ENCODE measurements at places on chromosomes 7 and 10. TPM values are rescaled to one million over a fixed set of nuclear protein-coding genes. Genes with fewer than 3 reads are reported as not detected.
A peak's percentile ranks its signal among the peaks of the same experiment; 100 is the strongest.

DNA sequence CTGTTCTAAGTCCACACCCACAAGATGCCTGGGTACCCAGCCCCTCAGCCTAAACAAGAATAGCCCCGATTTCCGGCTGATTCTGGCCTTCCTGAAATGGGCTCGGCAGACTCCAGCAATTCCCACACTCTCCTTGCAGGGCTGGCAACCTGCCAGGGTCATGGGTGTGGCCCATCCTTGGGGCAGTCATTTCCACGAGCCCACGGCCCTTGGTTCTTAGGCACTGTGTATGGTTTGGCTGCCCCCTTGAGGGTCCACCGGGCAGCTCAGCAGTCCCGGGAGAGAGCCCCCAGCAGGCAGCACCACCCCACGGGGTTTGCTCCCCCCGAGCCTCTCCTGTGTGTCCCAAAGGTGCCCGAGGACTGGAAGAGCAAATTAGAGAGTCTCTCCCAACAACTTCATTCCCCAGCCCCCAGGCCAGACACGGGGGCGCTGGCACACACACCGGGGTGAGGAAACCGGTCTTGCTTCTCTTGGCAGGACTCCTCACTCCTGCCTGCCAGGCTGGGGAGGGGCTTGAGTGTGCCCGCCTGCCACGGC is 142.2 kb downstream of the EMX2 start:
- H3K4me3 ChIP-seq: no peak overlapping the region
- H3K4me1 ChIP-seq: no peaks in the 10 kb centered on the region
- no peaks in the 10 kb centered on the region for H3K36me3 ChIP-seq
- no peak for DNase-seq
- no peak overlapping the region for H3K27ac ChIP-seq

Gene HACD1
- total RNA-seq: 9.3 TPM

GRCh38 chr10:16408379-16408778 is 28.4 kb upstream of the PTER start:
- H3K4me1 ChIP-seq: no peaks in the 10 kb centered on the region
- H3K4me3 ChIP-seq: no peak overlapping the region
- no peaks in the 10 kb centered on the region for H3K27me3 ChIP-seq
- DNase-seq: no peak
- no peaks in the 10 kb centered on the region for H3K36me3 ChIP-seq

DNA sequence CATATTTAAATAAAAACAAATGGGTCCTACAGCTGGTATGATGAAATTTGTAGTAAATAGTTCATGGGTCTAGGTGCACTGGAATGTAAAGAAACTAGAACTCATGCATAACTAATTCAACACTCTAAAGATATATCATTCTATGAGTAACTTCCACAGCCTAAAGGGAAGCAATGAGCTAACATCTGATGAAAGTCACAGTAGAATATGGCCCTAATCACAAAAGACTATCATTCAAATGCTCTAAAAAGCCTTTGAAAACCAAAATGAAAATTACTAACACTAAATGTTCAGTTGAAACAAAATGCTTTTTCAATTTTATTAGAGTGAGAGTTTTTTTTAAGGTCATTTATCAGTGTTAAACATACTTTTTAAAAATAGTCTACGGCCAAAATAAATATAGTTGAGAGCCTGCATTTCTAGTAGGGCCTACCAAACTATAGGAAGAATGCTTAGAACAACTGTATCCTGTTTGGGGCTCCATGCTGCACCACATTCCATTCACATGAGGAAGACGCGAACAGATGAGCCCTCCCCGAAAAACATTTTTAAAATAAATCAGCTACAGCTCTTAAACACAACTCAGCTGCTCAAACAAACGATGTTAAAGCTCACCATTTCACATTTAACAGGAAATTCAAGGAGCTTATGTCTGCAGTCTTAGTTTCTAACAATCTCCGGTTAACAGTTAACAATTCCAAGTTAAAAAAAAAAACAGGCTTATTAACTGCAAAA is 134.5 kb downstream of the NRBF2 start:
- H3K27me3 ChIP-seq: no peaks in the 10 kb centered on the region
- H3K27ac ChIP-seq: peak overlapping the region; percentile 93
- peaks cover 15% of the 10 kb centered on the region for H3K4me1 ChIP-seq
- no peaks in the 10 kb centered on the region for H3K36me3 ChIP-seq
- peak overlapping the region; percentile 60 for H3K4me3 ChIP-seq

DNA sequence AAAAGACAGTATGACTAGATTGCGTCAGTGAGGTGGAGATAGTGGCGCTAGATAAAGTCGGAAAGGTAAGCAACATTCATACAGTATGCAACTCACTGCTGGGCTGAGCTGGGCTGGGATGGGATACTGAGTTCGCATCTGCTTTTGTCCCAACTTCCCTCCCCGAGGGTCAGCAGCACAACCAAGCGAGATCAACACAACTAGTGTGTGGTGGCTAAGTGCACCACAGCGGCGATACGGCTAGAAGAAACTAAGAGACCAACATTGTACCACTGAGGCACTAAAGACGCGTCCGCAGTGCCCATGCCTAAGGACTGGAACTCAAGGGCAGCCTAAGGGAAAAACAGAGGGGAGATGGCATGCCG is 467 bp downstream of the EXOSC1 start:
- H3K27me3 ChIP-seq: no peaks in the 10 kb centered on the region
- peaks cover 52% of the 10 kb centered on the region for H3K4me1 ChIP-seq
- H3K27ac ChIP-seq: no peak overlapping the region
- DNase-seq: no peak
- peaks cover 19% of the 10 kb centered on the region for H3K36me3 ChIP-seq

GRCh38 chr10:70584366-70584765 is 18.2 kb downstream of the PRF1 start:
- DNase-seq: no peak
- H3K36me3 ChIP-seq: no peaks in the 10 kb centered on the region
- H3K4me3 ChIP-seq: no peak overlapping the region
- no peaks in the 10 kb centered on the region for H3K4me1 ChIP-seq
- no peaks in the 10 kb centered on the region for H3K27me3 ChIP-seq

Gene CXCL12
- total RNA-seq: 75.9 TPM

Gene MKI67
- total RNA-seq: 5.7 TPM

DNA sequence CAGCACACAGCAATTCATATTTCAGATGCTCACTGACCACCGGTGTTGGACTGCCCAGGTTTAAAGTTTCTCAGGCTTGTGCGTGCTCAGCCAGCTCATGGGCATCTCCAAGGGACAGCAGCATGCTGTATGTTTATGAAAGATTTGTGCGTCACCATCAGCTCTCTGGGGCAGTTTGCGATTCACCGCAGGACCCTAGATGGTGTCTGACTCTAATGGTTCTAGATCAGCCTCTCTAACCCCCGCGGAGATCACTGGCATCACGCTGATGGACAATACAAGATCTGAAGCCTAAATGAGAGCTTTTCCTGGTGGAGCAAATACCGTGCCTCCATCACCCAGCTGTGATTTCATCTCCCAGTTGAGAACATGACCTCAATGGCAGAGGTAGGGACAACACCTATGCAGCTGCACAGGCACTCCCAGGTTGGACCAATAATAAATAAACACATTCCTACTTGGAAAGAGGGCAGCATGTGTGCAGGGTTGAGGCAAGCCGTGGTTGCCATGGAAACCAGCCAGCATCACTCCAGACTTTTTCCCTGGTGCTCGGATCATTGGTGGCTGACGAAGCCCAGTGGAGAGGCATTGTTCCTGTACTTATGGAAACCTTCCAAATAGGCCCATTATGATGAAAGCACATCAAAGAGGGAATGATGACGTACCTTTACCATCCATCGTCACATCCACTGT is 253.6 kb downstream of the KCNMA1 start:
- H3K4me3 ChIP-seq: no peak overlapping the region
- DNase-seq: no peak
- H3K27ac ChIP-seq: no peak overlapping the region

Gene LBX1
- total RNA-seq: not detected

GRCh38 chr10:69402386-69402785 is 14.3 kb downstream of the TACR2 start:
- H3K4me3 ChIP-seq: no peak overlapping the region
- no peaks in the 10 kb centered on the region for H3K27me3 ChIP-seq
- H3K27ac ChIP-seq: peak overlapping the region; percentile 23
- H3K4me1 ChIP-seq: peaks cover 23% of the 10 kb centered on the region

Gene GBX1
- total RNA-seq: not detected

- H3K27ac ChIP-seq: peak overlapping the region; percentile 87
- H3K36me3 ChIP-seq: peaks cover 10% of the 10 kb centered on the region
- H3K27me3 ChIP-seq: no peaks in the 10 kb centered on the region
- H3K4me3 ChIP-seq: peak overlapping the region; percentile 75
- peaks cover 41% of the 10 kb centered on the region for H3K4me1 ChIP-seq
These were observed 880 bp downstream of the HERC4 start for GRCh38 chr10:68074031-68074774.

- H3K36me3 ChIP-seq: no peaks in the 10 kb centered on the region
- no peak overlapping the region for H3K4me3 ChIP-seq
- no peak overlapping the region for H3K27ac ChIP-seq
These were observed 47.3 kb upstream of the PCBD1 start for GRCh38 chr10:70935631-70936030.

Gene HYAL4
- not detected for total RNA-seq

Gene NEBL
- total RNA-seq: 34.5 TPM

Gene CALML3
- not detected for total RNA-seq

- DNase-seq: no peak
- no peaks in the 10 kb centered on the region for H3K27me3 ChIP-seq
- no peaks in the 10 kb centered on the region for H3K36me3 ChIP-seq
- no peak overlapping the region for H3K4me3 ChIP-seq
- H3K27ac ChIP-seq: peak overlapping the region; percentile 70
- H3K4me1 ChIP-seq: no peaks in the 10 kb centered on the region
These were observed 183.5 kb upstream of the PHYHIPL start for GRCh38 chr10:58992830-58993460.

- no peak overlapping the region for H3K27ac ChIP-seq
- DNase-seq: no peak
- H3K27me3 ChIP-seq: no peaks in the 10 kb centered on the region
- H3K4me3 ChIP-seq: no peak overlapping the region
- no peaks in the 10 kb centered on the region for H3K4me1 ChIP-seq
- no peaks in the 10 kb centered on the region for H3K36me3 ChIP-seq
These were observed 527.3 kb upstream of the SEMA3D start for GRCh38 chr7:85714043-85714578.

Gene MACROH2A2
- 4.6 TPM for total RNA-seq

Gene SPDYE9
- not detected for total RNA-seq

- H3K36me3 ChIP-seq: peaks cover 17% of the 10 kb centered on the region
- peaks cover 26% of the 10 kb centered on the region for H3K4me1 ChIP-seq
- no peak overlapping the region for H3K4me3 ChIP-seq
- no peak overlapping the region for H3K27ac ChIP-seq
- no peak for DNase-seq
These were observed 38.6 kb downstream of the RSBN1L start for GRCh38 chr7:77734659-77735421.

- no peak for DNase-seq
- H3K27ac ChIP-seq: no peak overlapping the region
- no peak overlapping the region for H3K4me3 ChIP-seq
- no peaks in the 10 kb centered on the region for H3K36me3 ChIP-seq
- no peaks in the 10 kb centered on the region for H3K27me3 ChIP-seq
These were observed 145.9 kb upstream of the WNT16 start for GRCh38 chr7:121182902-121183301.

DNA sequence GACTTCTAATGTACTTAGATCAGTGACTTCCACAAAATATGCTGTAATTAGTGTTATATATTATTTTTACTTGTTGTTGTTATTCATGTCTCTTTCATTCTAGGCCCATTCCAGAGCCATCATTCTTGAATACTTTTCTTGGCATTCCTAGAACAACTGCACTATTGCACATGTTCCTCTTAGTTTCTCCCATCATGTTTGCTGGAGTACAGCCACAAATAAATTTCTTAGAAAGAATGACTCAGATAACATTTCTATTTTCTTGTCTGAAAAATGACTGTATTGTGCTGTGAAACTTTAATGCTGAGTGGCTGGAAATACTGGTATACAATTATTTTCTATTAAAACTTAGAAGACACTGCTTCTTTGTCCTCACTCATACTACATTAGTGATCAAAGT is 651.0 kb upstream of the STEAP1 start:
- H3K27ac ChIP-seq: no peak overlapping the region
- H3K4me3 ChIP-seq: no peak overlapping the region
- H3K27me3 ChIP-seq: no peaks in the 10 kb centered on the region
- no peaks in the 10 kb centered on the region for H3K36me3 ChIP-seq
- no peaks in the 10 kb centered on the region for H3K4me1 ChIP-seq

- H3K27ac ChIP-seq: no peak overlapping the region
- no peak overlapping the region for H3K4me3 ChIP-seq
- H3K27me3 ChIP-seq: no peaks in the 10 kb centered on the region
- H3K4me1 ChIP-seq: peaks cover 15% of the 10 kb centered on the region
These were observed 112.1 kb downstream of the PARD3 start for GRCh38 chr10:34702982-34703381.

DNA sequence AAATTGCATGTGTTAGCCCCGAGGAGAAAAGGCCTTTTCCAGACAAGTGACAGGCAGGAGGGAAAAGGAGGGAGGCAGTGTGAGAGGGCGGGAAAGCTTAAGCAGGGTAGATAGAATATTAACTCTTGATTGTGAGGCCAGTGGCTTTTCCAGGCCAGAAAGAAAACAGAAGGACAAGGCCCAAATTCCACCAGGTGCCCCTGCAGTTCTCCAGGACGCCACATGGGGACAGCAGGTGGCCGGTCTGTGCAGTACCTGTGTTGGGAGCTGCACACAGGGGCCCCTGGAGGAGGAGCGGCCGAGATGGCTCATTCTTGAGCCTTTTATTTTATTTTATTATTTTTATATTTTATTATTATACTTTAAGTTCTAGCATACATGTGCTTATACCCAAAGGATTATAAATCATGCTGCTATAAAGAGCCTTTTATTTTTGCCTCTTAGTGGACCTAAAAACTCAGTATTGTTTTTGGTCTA is 141.3 kb upstream of the KLF14 start:
- no peaks in the 10 kb centered on the region for H3K4me1 ChIP-seq
- no peaks in the 10 kb centered on the region for H3K36me3 ChIP-seq
- H3K27me3 ChIP-seq: no peaks in the 10 kb centered on the region
- H3K4me3 ChIP-seq: no peak overlapping the region
- no peak for DNase-seq
- peak overlapping the region; percentile 94 for H3K27ac ChIP-seq

Gene AKR1C3
- 45.1 TPM for total RNA-seq

GRCh38 chr7:132403465-132404110 is 172.7 kb downstream of the PLXNA4 start:
- DNase-seq: no peak
- H3K27me3 ChIP-seq: no peaks in the 10 kb centered on the region
- peaks cover 23% of the 10 kb centered on the region for H3K4me1 ChIP-seq
- no peaks in the 10 kb centered on the region for H3K36me3 ChIP-seq

Gene SLC16A9
- total RNA-seq: 0.78 TPM

Measured in tibial nerve (tissue), 4 donors.